Stimulated activated CD8-positive, alpha-beta memory T cell treated with anti-CD3 and anti-CD28 coated beads, Interleukin-4, amount 100 ng/mL, for 1 hour (primary cell): ENCODE measurements at places on chromosomes 7 and 10.

DNA sequence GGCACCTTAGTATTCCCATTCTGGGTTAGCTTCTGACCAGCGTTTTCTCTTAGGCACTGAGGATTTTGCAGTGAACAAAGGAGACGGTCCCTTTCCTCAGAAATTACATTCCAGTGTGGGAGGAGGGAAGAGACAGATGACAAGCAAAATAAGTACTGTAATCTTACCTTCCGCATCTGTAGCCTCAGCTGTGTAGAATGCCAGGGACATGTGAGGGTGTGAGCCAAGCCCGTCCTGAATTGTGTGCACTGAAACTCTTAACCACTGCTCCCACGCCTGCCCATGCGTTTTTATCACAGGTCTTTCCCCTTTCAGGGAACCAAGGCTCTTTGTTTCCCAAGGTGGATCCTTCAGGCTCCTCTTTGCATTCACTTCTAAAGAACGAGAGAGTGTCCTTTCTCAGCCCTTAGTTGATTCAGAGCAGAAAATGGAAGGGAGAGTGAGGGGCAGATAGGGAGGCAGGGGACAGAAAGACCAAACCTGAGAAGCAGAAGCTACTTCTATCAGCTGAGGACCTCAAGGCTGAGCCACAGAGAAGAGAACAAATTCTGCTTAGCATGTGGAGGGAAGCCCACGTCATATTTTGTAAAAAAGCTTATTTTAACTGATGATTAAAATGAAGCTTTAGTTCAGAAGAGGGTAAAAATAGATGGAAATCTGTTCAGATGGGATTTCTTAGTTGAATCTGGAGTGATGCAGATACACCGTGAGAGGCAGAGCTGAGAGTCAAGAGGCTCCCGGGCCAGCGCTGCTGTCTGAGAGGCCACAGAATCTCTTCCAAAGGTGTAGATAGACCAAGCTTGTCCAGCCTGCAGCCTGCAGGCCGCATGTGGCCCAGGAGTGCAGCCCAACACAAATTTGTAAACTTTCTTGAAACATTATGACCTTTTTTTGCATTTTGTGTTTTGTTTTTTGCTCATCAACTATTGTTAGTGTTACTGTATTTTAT is 122.5 kb downstream of the CCNY start:
- no peak for DNase-seq

GRCh38 chr7:150784120-150784736 is 15.9 kb downstream of the TMEM176B start:
- DNase-seq = no peak

DNA sequence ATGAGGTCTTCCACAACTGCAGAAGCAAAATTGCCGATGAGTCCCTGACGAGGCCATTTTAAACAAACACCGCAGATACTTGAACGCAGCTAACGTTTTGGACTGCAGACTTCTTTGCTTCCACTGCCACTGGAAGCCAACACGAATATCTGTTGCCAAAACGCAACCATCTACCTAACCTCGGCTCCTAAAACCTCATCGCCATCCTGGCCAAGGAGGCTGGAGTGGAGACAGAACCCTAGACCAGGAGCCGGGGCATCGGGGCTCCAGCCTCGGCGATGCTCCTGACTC is 493 bp downstream of the WDR91 start:
- DNase-seq = no peak

GRCh38 chr7:7219216-7219615 is 36.9 kb downstream of the C1GALT1 start:
- no peak for DNase-seq

GRCh38 chr10:17659365-17659764 is 15.4 kb downstream of the STAM start:
- no peak for DNase-seq

DNA sequence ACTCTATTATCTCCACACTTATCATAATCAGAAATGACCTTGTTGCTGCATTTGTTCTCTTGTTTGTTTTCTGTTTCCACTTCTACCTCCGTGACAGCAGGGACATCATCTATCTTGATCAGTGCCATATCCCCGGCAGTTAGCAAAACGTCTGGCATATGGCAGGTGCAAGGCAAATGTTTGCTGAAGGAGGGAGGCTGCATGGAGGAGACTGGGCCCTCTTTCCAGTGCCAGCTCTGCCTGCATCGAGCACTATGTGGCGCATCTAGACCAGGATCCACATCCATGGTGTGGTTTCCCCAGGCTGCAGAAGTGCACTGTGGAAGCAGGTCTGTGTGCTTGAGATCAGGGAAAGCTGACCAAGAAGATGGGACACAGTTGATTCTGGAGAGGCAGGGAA is 181.2 kb downstream of the KCNMA1 start:
- no peak for DNase-seq

- DNase-seq = no peak
Observed at GRCh38 chr10:32328499-32328898, 18.5 kb downstream of the EPC1 start.

DNA sequence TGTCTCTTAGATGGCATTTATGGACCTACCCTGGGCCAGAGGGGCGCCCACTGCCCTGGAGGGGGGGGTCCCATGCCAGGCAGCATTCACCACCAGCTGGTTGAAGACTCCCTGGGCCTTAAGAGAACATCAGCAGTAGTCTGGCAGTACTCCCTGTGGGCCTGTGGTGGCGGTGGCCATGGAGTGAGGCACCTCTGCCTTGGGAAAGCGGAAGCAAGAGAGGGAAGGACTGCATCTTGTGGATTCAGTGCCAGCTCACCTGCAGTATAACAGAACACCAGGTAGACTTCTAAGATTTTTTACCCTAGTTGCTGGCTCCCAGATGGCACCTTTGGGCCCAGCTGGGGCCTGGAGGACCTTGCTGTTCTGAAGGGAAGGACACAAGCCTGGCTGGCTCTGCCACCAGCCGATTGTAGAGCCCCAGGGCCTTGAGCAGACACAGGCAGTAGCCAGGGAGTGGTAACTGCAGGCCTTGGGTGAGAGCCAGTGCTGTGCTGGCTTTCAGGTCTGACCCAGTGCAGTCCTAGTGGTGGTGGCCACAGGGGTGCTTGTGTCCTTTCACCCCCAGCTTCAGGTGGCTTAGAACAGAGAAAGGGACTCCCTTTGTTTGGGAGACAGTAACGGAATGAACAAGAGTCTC is 15.8 kb downstream of the PLAC9 start:
- DNase-seq = no peak

- no peak for DNase-seq
Observed at GRCh38 chr7:132270517-132270916, 305.8 kb downstream of the PLXNA4 start.

GRCh38 chr7:136359333-136359903 is 382.3 kb upstream of the MTPN start:
- DNase-seq = no peak

- DNase-seq = no peak
Observed at GRCh38 chr7:79612022-79612421, 158.6 kb upstream of the MAGI2 start.

DNA sequence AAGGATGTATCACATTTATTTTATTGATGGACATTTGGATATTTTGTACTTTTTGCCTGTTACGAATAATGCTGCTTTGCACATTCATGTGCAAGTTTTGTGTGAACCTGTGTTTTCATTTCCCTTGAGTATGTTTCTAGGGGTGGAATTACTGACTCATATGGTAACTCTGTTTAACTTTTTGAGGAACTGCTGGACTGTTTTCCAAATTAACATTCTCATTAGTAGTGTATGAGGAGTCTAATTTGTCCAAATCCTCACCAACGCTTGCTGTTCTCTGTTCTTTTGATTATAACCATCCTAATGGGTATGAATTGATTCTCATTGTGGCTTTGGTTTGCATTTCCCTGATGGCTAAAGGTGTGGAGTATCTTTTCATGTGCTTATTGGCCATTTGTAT is 3.2 kb downstream of the WDR11 start:
- no peak for DNase-seq

DNA sequence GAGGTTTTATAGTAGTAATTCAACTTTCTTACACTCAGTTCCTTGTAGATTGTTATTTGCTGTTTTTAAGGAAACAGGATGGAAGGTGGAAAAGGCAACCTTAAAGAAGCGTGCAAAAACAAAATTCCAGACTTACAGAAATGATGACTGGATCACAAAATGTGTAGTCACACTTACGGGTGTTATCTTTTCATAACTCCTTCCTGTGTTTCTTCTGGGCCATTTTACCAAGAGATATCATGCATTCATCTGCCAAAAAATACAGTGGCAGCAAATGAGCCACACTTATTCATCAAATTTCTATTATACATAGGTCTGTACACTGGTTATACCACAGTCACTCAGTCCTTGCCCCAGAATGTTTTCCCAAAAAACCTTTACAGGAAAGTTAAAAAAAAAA is 94.3 kb upstream of the IL6 start:
- DNase-seq = no peak

DNA sequence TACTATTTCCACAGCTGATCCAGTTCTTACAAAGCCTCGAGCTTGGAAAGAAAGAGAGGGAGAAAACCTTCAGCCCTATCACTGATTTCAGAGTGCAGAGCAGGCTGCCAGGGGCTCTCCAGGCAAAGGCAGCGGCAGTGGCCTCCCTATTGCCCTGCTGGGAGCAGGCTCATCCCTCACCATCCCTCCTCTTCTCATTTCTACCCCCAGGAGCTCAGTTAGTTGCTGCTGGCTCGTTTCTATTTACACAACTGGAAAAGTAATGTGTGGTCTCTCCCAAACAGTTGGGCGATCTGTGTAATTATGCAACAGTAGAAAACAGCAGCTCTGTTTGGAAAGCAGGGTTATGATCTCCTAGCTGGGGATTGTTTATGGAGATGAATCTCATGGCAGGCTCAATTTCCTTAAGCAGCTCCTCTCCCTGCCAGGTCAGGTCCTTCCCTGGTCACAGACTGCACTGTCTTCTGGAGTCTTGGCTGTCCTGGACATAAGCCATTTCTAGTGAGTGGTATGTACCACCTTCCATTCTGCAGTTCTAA is 28.7 kb upstream of the TNS3 start:
- DNase-seq = no peak

- no peak for DNase-seq
Observed at GRCh38 chr7:28083164-28083997, 97.2 kb downstream of the JAZF1 start.

DNA sequence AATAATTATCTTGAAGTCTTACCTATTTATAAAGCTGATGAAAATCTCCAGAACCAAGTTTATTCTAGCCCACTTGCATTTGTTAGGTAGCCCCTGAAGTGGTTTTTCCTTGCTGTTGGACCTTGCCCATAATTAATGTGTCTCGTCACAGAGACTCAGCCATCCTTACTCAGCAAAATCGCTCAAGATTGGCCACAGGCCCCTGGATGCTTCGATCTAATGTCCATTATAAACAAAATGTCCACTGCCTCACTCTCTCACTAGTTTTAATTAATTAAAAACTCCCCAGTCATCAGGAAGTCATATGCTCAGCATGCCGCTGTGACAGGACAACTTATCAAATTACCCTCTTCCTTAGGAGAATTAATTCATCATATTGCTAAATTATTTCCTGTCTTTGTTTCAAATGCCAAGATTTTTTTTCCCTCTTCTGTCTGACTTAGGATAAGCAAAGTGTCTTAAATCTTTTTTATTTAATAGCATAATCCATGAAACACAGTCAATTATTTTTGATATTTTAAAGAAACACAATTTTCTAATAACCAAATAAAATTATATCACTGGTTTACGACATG is 126.8 kb upstream of the PCLO start:
- no peak for DNase-seq

DNA sequence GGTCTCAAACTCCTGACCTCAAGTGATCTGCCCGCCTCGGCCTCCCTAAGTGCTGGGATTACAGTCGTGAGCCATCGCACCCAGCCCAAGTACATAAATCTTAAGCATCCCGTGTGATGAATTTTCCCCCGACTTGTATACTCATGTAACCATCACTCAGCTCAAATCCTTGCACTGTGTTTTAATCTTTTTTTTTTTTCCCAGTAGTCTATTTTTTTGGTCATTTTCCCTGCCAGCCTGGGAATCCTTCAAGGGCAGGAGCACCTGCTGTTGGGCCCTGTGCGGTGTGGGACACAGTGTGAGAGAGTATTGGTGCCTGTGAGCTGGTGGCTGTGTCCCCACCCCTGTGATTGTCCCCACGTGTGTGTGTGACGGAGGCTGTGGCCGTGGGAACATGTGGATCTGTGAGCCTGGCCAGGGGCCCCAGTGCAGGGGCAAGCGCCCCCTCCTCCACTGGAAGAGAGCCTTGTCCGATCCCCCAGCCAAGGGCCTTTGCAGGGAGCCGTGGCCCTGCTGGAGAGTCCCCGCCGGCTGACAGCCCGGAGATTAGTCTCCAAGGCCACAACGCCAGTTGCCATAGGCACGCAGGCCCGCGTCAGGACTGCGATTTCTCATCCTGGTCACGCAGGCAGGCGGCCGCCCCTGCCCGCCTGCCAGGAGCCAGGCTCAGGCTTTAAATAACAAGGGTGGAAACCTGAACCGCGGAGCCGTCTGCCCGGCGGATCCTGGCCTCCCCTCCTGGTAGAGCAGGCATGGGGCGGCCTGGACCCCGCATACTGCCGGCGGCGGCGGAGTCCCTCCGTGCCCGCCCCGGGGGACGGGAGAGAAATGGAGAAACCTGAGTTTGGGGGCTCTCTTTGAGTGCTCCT is 26.5 kb downstream of the GTF2IRD1 start:
- DNase-seq = no peak
